ENCODE measurements at places on chromosomes 13 and 19.
A peak's percentile ranks its signal among the peaks of the same experiment; 100 is the strongest.

GRCh38 chr19:6740589-6741343 is 1.3 kb downstream of the TRIP10 start:
- no peak for DNase-seq

GRCh38 chr13:97136418-97136817 is 85.7 kb upstream of the MBNL2 start:
- no peak for DNase-seq

- no peak for DNase-seq
Observed at GRCh38 chr13:51235756-51236490, 13.7 kb downstream of the FAM124A start.

DNA sequence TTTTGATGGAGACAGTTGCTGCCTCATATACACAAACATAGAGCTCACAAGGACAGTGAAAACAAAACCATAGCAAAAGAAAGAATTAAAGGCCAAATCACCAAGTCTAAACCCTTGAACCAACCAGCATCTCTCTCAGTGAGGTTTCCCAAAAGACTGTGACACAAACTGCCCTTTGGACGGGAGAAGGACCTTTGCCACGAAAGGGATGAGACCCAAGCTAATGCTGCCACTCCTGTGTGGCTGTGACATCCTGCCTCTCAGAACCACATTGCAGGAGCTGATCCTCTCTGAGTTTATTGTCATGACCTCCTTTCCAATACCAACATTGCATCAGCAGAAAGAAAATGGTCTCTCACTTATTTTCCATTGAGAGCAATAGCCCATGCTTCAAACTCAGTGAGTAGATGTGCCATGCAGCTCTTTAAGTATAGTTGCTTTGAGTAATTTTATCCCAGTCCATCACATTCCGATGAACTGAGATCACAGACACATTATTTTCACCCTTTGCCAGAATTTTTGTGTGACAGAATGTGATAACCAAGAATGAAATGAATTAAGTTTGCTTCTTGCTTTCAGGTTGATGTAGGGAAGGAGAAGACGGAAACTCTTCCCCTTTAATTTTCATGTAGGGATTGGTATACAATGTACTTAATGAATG is 133.5 kb upstream of the IRS2 start:
- no peak for DNase-seq

DNA sequence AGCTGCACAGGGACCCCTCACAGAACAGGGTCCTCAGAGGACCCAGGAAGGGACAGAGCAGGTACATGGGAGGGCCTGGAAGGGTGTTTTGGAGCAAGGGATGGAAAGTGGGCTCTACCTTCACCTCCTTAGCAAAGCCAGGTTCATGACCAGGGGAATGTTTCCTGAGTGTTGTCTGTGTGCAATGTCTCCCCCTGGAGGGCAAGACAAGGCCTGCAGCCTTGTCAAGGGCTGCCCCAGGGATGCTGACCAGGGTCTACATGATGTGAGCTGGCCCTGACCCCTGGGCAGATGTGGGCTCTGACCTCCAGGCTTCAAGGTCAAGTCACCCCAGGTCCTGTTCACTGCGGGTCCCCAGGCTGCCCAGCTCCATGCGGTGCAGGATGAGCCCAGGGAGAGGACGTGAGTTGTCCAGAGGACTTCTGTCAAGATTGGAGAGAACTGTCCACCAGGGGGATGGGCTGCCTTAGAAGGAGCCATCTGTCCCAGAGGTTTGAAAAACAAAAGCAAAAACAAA is 1.0 kb upstream of the CEACAM1 start:
- peak; percentile 69 for DNase-seq

DNA sequence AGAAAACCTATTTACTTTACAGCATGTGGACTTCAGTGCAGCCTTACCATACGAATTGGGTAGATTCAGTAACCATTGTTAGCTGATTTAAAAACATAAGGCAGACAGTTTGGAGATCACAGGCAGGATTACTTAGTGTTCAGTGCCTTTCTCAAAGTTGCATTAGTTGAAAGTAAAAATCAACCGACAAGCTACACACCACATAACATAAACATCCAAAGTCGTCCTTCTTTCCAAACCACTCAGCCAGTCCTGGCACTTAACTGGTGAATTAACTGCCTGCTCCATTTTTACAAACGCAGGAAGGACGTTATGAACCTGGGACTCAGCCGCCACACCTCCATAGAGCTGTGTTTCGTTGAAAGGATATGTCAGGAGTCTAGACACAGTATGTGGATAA is 91.4 kb downstream of the COL4A1 start:
- DNase-seq: no peak

DNA sequence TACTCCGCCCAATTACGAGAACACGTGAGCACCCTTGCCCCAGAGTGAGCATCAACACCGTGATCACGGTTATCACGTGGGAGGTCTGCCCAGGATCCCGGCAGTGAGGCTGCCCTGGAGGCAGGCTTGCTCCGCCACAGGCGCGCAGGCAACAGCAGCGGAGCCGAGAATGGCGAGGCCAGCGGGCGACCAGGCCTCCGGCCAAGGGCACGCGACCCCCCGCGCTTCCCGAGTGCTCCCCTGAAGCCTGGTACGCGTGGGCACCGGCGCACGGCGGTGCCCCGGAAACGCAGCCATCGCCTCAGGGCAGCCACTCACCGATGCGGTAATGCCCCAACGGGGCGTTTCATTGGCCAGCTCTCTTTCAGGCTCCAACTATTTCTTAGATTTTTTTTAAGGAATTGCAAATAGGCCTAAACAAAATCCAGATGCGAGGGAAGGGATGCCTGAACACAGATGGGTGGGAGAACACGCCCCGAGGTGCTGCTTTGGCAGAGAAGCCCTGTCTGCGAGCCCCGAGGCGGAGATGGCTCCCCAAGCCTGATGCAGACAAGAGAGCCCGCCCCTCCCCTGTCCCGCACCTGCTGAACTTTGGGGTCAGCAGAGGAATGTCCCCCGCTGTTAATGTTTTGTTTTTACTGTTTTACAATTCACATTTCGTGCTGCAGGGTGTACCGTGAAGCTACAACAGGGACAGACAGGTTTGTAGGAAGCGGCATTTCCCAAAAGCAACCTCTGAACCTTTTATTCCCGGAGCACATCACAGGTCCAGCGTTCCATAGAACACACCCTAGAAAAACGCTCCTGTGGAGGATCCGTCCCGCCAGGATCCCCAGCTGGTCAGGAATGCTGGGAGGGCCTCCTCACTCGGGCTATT is 132.7 kb downstream of the ZDHHC20 start:
- no peak for DNase-seq

DNA sequence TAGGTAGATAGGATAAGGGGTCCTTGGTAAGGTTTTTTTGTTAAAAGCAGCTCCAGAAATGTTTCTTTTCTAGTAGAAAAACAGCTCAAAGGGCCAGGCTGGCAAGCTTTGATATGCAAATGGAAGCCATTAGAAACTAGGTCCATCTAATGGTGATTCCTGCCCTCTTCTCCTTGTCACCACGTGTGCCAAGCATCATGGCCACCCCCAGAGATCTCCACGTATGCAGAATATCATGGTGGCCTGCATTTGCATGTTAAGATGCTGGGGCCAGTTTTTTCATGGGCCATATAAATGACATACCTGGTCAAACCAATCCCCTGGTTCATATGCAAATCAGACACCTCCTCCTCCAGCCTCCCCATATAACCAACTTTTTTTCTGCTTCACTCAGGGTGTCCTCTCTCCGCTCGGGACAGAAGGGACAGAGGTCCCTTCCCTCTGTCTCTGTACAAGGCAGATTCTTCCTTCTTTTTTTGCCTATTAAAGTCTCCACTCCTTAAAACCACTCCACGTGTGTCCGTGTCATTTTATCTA is 1335.9 kb downstream of the UQCRFS1 start:
- no peak for DNase-seq
